ENCODE measurements at places on chromosomes 6 and 20.

DNA sequence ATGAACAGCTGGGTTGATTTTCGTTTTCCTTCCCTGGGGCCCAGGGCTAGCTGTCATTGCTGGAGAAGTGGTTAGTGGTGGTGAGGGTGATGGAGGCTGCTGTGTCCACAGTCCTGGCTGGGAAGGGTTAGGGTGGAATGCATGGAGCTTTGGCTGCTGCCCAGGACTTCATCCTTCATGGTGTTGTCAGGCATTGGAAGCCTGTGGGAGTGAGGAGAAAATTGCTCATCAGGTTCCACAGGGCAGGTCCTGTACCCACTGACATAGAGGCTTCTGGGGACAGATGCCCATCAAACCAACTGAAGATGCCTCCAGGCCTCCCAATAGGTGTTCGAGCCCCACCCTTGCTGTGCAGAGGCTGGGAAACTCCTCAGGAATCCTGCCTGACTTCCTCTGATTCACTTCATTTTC, 262.4 kb upstream of the SUPT3H start:
- no peak for DNase-seq

DNA sequence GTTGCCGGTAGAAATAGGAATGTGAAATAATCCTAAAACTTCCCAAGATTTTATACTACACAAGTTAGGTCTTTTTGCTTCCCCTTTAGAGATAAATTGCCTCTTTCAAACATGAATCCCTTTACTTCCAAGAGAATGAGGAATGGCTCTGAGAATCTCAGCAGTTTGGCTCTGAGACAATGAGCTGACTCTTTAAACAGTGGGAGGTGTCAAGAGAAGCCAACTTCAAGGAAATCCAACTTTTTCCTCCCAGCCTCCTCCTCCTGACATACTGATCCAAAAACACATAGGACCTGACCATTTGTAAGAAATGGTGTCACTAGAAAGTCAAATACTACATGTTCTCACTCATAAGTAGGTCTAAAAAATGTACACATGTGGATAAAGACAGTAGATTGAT, 154.2 kb downstream of the ALDH8A1 start:
- DNase-seq = peak; percentile 32

DNA sequence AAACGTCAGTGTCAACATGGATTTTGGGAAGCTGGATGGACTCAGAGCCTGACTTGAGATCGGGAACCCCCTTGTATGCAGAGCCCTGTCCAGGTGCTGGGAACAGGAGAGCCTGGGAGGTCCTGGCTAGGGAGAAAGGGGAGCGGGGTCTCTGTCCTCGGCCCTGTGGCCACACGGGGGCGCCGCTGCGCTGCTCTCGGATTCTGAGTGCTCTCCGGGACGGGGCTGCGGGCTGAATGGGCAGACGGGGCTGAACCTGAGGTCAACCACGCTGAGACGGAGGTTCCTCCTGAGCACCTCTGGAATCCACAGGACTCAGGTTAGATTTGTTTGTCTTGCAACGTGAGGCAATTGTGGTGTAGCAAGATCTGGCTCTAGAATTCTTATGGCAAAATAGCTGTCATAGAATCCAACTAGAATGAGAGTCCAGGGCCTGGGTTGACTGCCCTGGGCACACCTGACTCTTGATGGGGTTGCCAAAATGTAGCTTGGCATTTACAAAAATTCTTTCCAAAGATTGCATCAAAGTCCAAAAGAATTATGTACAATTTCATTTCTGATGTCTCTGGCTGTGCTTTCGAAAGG, 20.6 kb upstream of the HLA-F start:
- no peak for DNase-seq

DNA sequence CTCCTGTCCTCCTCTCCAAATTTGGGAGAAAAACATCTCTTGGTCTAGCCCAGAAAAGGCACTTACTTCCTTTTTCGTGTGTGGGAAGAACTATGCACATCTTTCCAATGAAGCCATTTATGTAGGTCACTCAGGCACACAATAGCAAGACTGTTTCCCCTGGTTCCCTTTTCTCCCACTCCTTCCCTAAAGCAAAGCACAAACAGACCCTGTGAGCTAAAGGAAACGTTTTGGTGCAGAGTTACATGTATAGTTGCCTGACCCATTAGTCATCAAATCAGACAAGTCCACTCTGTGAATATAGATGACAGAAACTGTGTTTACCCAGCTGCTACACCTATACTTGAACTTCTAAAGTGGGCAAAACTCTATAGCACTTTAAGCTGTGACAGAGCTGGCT, 474.6 kb downstream of the COL12A1 start:
- DNase-seq = no peak

DNA sequence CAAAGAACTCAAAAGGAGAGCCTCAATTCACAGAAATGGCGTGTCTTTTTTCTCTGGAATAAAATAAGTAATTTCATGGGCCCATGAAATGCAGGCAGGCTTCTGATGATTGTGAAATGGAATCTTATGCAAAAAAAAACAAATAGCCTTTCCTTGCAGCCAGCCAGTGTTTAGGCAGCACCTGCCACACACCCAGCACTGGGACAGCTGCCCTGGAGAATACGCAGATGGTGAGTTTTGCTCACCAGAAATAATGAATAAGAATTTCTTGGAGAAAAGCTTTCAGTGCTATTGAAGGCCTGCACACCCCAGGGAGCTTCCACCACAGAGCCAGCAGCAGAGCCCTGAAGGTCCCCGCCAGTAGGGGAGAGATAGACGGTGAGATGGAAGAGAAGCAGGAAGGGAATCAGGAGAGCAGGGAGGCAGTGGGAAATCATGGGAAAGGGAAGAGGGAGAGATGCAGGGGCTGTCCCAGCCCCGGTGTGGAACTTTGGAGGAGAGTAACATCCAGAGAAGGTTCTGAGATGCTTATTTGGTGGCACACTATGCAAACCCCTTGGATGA, 54.9 kb downstream of the PXDC1 start:
- DNase-seq = no peak

GRCh38 chr6:163627274-163628062, 212.9 kb downstream of the QKI start:
- DNase-seq = no peak

DNA sequence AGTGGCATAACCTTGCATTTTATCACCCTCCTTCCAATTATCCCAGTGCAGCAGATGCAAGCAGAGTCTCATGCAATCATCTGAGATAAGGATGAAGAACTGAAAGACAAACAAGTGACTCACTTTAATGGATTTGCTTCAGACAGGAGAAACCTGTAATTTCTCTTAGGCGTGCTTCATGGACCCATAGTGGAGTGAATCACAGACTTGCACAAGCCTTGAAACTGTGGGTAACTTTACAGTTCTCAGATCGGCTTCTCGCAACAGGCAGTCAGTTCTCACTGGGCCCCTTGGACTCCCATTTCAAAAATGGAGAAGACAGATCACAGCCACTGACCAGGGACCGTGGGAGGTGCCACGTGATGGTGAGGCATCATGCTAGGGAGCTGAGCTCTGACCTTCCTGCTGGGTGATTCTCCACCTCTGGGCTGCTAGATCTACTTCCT, at the start of gene ADGRF4:
Gene ADGRF4 (plus strand): TSS at position 239 of the 446 bp plus-strand sequence. CDS start 8,666 bp downstream, outside the sequence.
- no peak for DNase-seq

GRCh38 chr6:6714118-6714897, 125.8 kb downstream of the LY86 start:
- no peak for DNase-seq

DNA sequence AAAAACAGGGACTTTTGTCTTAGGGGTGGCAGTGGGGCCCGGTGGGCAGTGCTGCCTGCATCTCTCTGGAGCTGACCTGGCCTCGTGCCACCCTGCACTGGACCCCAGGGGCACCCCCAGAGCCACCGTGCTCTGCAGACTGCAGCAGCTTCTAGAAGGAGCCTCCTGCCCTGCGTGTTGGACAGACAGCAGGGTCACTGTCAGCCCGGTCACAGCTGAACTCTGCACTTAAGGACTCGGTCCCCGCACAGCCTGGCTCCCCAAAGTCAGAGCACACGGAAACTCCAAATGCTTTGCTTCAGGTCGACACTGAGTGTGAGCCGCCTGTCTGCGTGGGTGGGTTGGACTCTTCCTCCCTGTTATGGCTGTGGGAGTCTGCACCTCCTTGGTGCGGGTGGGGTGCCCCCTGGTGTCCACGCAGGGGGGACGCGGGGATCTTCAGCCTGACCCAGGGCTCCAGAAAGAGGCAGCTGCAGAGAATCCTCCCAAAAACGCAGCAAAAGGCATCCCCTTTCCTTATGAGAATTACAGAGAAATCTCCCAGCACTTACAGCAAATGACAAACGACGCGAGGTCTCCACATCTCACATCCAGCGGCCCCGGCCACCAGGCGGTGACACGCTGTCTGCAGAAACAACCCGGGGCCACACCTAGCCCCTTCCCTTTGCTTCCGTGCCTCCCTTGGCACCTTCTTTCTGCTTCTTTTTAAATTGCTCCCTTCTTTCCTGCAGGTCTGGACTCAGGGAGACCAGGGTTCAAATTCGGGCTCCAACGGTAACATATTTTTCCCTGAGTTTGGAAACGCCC, 36.3 kb upstream of the DACT2 start:
- DNase-seq = no peak

GRCh38 chr6:23659125-23659524, 466.9 kb upstream of the NRSN1 start:
- peak; percentile 73 for DNase-seq

- DNase-seq = no peak
These were observed 20.4 kb upstream of the POPDC3 start for GRCh38 chr6:105200133-105200730.

DNA sequence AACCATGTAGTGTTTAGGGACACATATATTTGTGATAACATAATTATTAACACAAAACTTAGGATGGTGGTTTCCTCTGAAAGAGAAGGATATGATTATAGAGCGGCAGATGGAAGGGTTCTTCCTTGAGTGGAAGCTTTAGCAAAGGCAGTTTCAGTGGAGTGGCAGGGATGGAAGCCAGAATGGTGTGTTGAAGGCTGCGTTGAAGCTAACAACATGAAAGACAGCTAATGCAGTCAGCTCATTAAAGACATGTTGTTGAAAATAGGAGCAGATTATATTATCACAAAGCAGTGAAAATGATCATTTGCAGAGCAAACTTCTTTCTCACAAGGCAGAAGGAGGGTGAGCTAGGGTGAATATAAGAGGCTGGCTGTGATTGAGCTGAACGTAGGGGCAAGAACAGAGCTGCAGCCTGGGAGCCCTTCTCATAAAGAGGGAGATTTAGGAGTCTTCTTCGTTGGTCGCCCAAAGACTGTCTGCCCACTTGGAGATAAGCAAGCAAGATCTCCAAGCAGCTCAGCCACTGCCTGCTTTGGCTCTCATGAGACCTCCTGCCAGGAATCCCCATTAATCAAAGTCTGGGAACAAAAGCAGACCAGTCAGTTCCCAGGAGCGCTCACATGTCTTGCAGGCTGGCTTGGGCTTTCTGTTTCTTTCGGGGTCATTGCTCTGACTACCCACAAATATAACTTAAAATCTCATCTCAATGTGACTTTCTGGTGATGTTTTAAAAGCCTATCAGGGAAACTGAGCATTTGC, 2.6 kb upstream of the ANKRD6 start:
- peak; percentile 34 for DNase-seq

- no peak for DNase-seq
These were observed 776 bp downstream of the PPIL1 start for GRCh38 chr6:36873612-36874442.

- DNase-seq = no peak
These were observed 97.6 kb downstream of the OGFRL1 start for GRCh38 chr6:71386215-71386614.

GRCh38 chr20:40323361-40323794, 365.7 kb downstream of the MAFB start:
- DNase-seq = peak; percentile 41

DNA sequence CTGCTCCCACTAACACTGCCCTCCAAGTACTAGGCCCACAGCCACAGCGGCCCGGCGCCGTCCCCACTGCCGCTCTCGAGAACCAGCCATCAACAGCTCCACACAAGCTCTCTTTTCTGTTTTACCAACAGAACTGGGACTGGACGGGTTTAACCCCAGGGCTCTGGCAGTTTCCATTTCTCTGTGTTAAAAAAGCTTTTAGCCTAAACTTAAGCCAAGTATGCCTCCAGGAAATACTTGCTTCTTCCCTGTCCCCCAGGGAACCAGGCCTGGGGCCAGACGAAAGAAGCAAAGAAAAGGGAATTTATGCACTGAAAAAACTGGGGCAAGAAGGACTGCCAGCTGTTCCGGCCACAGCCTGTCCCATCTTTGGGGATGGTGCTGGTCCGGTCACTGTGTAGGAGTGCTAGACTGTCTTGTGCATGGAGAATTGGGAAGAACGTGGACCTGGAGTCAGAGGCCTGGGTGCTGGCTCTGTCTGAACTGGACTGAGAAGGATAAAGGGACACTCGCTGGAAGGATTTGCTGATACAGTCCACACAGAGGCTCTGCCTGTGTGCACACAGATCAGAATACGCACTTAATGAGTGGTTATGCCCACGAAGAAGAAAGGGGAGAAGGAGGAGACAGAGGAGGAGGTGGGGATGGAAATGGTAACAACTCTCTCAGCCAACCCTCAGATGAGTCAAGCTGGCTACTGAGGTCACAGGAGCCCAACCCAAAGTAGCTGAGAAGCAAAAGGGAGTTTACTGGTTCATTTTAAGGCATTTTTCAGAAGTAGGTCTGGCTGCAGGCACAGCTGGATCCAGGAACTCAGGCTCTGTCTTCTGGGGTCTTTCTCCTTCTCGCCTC, 254.4 kb upstream of the PMEPA1 start:
- no peak for DNase-seq

- DNase-seq = no peak
These were observed 8.4 kb downstream of the TGM3 start for GRCh38 chr20:2304180-2304579.

DNA sequence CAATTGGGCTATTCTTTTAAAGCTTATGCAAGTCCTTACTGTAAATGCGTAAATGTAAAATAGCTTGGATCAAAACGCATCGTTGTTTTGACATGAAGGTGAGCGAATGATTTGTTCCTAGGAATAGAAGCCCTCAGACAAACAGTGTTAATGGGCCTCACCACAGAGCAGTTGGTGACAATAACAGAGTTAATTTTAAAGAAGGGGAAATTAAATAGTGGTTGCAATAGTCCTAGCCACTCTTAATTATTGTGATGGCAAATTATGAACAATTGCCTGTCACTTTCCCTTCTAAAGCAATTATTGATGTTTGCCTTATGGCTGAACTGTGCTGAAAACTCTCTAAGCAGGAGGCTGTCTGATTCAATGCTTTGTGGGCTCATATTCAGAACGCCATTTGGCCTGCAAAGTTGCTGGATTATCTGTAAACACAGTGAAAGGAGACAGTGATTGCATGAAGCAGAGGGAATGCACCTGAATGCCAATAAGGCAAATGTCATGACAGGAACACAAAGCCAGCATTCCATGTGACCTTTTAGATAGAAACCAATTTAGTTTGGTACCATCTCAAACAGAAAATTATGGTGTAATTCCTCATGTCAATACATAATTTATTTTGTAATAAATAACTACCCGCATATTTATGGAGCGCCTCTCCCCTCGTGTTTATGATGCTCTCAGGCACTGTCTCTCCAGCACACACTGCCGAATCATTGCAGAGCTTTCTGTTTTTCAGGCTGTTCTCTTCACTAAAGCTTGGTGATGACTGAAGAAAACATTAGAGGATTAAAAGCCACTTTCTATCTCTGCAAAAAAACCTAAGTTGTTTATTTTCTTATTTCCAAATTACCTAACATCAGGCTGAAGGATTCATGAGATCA, 387.5 kb downstream of the HACE1 start:
- no peak for DNase-seq

All from NCI-H446 (cell line).